ENCODE measurements at places on chromosomes 16 and 17.
A peak's percentile ranks its signal among the peaks of the same experiment; 100 is the strongest.

DNA sequence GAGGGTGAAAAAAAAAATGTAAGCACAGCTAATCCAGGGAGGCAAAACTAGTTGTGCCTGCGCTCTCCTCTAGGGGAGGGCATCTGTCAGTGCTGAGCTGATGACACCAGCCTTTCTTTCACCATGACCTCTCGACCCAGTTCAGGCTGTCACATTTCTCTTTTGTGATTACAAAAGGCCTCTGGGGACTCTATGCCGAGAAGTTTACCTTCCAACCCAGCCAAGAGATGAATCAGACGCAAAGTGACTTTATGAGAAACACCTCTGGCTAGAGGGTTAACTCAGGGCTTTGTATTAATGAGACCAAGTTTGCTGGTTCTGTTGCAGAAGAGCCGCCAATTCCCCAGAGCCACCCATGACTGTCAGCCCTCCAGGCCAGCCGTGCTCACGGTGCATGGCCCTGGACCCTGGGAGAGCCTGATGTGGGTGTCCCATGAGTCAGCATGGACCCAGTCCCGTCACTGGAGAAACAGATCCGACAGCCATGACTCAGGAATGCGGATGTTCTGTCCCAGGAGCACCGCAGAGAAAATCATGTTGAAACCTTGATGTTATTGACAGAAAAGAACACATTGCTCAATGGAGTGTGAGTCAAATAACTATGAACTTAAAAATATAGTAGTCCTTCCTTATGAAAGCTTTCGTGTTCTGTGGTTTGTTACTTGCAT, 437.2 kb downstream of the HS3ST3B1 start:
- no peak for DNase-seq

- no peak for DNase-seq
Observed at GRCh38 chr16:62249069-62249468, 212.8 kb upstream of the CDH8 start.

DNA sequence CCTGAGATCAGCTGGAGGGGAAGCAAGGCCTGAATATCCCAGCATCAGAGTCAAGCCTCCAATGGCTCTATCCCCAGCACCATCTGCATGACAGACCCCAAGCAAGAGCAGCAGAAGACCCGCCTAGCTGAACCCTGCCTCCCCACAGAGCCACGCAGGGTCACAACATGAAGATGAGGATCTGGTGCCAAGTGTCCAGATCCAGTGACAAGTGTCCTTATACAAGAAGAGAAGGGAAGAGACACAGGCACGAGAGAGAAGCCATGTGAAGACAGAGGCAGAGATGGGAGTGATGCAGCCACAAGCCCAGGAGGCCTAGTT, 28.9 kb downstream of the TNFRSF13B start:
- no peak for DNase-seq

DNA sequence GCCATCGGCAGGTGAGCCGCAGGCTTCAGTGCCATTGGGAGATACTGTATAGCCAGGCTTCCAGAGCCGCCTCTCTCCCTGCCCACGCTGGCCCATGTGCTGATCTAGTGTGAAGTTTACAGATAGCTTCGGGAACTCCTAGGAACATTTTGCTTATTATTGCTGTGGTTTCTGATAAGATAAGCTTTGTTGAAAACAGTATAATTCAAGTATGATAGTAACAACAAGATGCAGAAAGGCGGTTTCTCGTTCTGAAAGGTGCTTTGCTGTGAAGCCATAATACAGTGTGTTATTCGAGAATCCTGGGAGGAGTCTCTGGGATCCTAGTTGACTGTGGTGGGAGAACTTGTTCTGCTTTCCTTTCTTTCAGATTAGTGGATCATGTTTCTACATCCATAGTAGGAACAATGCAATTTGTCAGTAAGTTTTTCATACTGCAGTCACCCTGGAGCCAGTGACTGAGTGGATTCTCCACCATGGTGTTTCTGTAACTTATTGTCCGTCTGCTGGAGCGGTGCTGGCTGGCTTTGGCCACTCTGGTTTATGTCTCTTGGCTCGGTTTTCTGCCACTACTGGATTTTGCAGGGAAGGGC, 31.5 kb downstream of the RAB11FIP3 start:
- DNase-seq = no peak

DNA sequence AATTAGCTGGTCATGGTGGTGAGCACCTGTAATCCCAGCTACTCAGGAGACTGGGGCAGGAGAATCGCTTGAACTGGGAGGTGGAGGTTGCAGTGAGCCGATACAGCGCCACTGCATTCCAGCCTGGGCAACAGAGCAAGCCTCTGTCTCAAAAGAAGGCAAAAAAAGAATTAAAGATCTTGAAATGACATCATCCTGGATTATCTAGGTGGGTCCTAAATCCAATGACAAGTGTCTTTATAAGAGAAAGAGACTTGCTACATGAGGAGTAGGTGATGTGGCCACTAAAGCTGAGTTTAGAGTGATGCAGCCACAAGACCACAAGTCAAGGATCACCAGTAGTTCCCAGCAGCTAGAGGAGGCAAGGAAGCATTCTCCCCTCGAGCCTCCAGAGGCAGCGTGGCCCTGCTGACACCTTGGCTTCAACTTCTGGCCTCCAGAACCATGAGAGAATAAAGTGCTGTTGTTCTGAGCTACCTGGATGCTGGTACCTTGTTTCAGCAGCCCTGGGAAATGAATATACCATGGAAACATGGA, 15.8 kb downstream of the CIITA start:
- DNase-seq = no peak

GRCh38 chr17:79965806-79966205, 69.9 kb downstream of the TBC1D16 start:
- DNase-seq = no peak

DNA sequence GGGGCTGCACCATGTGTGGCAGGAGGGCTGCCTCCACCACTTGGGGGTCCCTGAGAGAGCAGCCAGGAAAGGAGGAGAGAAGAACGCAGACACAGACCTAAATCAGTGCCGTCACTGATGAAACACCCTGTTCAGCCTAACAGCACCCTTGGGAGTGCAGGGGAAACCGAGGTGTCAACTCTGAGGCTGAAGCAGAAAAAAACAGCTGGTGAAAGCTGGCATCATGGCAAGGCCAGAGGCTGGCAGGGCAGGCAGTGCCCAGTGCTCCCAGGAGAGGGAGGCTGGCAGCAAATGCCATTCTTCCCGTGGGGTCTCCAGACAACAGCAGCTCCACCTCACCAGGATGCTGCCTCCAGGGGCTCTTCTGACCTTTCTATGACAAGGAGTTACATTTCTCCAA, 23.1 kb downstream of the SPHK1 start:
- no peak for DNase-seq

- no peak for DNase-seq
Observed at GRCh38 chr17:47757386-47757785, 24.4 kb downstream of the TBX21 start.

DNA sequence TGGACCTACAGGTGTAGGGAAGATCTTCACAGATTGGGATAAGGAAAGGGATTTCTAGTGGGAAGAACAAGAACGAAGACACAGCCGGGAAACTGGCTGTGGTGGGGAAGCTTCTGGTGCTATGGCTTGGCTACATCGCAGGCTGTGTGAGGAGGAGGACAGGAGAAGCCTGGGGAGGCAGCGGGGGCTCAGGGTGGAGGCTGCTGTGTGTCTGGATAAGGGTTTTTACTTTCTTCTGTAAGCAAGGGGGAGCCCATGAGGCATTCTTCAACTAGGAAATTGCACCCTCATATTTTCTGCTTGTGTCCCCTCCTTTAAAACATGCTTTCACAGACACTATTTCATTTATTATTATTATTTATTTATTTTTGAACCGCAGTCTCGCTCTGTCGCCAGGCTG, 2.9 kb upstream of the RHBDF2 start:
- DNase-seq = no peak

- no peak for DNase-seq
Observed at GRCh38 chr17:31935512-31935911, 1.3 kb upstream of the SUZ12 start.

DNA sequence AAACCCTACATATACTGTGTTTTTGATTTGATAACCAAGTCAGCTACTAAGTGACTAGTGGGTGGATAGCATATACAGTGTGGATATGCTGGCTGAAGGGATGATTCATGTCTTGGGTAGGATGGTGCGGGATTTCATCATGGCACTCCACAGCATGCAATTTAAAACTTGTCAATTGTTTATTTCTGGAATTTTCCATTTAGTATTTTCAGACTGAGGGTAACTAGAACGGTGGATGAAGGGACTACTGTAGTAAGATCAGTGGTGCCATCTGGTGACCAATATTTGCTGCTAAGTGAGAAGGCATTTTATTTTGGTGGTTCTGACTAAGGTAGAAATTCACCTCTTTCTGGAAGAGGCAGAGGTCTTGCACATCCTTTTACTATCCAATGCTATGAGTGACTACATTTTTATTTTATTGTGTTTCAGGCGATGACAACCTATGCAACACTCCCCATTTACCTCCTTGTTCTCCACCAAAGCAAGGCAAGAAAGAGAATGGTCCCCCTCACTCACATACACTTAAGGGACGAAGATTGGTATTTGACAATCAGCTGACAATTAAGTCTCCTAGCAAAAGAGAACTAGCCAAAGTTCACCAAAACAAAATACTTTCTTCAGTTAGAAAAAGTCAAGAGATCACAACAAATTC, 3.1 kb downstream of the CDC6 start:
- DNase-seq = no peak

GRCh38 chr17:48558057-48558830, 13.3 kb upstream of the HOXB2 start:
- no peak for DNase-seq

DNA sequence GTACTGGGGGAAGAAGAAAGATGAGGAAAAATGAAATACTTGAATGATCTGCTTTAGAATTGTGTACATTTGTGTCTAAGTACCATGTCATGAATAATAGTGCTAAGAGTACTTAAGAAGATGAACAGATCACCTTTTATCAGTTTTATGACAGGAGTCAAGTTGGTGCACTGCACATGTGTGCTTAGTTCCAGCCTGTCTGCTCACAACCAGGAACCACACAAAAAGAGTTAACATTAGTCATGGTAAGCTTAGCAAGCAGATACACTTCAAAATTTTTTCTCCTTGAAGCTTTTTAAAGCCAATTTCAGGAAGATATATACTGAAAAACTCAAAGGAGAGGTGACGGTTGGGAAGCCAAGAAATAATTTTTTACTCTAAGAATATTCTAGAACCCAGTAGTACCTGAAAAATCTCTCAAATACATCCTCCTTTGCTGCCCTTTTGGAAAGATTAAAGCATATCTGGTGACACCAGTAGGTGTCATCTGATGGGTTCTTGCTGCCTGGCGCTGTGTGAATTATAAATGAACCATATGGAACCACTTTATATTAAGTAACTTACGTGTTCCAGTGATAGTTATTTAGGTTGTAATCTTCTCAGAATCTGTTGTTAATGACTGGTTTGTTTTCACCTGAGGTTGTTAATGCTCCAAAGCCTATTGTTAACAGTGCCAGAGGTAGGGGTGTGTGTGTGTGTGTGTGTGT, 93.4 kb downstream of the MSI2 start:
- DNase-seq = no peak

DNA sequence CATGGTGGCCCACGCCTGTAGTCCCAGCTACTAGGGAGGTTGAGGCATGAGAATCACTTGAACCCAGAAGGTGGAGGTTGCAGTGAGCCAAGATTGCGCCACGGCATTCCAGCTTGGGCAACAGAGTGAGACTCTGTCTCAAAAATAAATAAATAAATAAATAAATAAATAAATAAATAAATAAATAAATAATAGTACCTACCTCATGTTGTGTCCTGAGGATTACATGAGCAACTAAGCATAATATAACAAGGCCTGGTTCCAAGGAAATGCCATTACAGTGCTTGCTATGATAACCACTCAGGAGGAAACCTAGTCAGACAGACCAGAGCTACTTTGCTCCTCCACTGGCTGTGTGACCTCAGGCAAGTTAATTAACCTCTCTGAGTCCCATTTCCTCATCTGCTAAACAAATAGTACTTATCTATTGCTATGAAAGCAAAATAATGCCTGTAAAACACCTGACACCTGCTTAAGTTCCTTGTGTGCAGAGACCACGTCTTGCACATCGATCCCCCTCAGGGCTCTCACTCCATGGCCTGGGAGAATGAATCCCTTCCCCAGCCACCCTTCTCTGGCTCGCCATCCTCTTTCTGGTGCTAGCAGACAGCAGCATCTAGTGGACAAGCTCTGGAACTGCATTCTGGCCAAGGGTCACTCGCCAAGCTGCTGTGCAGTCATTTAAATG, 7.5 kb downstream of the EPOP start:
- no peak for DNase-seq

- no peak for DNase-seq
Observed at GRCh38 chr17:82560252-82560642, 40.7 kb downstream of the FOXK2 start.

GRCh38 chr16:66054095-66054494, 312.4 kb upstream of the CDH5 start:
- DNase-seq = no peak

- DNase-seq = no peak
Observed at GRCh38 chr17:79775632-79776031, 2.3 kb upstream of the CBX2 start.

DNA sequence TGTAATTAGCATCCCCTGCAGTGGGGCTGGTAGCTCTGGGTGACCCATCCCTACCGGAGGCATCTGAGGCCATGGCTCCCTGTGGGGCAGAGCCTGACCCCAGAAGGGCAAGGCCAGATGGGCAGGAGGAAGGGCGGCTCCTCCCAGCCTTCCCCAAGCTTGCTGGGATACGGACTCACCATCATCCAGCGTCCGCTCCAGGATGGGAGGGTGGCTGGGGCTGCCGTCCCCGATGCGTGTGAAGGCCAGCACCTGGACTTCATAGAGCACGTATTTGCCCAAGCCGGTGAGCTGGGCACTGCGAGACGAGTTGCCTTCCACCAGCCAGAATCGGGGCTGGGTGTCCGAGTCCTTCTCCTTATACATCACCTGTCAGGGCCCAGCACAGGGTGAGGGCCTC, 81.6 kb upstream of the CDC42EP4 start:
- DNase-seq = no peak

GRCh38 chr16:84369938-84370627, 1.7 kb downstream of the ATP2C2 start:
- no peak for DNase-seq

GRCh38 chr17:78168903-78169793, 767 bp downstream of the SYNGR2 start:
- peak; percentile 49 for DNase-seq

DNA sequence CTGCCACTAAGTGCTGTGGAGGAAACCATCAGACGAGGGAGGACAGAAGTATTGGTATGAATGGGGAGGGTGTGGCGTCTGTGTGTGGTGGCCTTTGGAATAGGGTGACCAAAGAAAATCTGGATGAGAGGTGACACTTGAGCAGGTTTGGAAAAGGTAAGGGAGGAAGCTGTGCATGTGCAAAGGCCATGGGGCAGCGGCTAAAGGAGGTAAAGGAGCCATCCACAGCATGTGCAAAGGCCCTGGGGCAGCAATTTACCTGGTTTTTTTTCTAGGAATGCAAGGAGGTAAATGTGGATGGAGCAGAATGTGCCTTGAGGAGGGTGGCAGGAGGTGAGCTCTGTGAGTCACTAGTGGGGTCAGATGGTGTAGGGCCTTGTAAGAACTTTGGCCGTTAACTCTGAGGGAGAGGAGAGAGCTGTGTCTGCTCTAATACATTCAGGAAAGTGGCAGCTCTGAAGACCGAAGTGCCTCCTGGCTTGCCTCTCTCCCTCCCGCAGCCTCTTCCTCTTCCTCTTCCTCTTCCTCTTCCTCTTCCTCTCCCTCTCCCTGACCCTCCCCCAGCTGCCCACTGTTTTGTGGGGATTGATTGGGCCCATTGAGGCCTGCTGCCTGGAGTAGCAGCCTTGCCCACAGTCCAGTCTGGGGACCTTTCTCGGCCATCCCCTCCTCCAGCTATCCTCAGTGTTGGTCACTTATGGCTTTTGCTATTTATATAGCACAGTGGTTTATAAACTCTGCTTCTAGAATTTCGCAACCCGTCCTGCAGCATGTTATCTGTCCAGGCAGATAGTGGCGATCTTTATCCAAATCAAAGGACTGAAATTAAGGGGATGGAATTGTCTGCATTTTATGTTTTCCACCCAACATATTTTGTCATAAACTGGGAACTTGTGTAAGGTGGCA, 38.7 kb downstream of the CMIP start:
- DNase-seq = no peak

All from stimulated activated CD4-positive, alpha-beta T cell treated with anti-CD3 and anti-CD28 coated beads, TNF-alpha, amount 100 ng/mL, for 1 hour (primary cell).